Pancreas (tissue), 10 donors: ENCODE measurements at places on chromosomes 7 and 10. TPM values are rescaled to one million over a fixed set of nuclear protein-coding genes. Genes with fewer than 3 reads are reported as not detected.

DNA sequence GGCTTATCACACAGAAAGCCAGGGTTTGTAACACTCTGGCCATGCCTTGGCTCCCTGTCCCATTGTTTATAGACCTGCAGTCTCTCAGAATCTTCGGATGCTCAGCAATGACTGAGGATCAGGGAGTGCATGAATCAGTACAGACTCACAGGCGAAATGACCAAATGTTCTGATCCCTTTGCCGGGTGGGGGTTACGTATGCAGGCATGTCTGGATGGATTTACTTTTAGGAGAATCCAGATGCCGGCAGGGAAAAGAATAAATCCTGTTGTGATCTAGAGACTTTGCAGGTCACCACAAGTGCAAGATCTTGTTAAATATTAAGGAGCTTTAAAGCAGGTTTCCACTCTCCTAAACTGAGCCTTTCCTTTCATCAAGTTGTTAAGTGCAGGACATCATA, 149.5 kb downstream of the SFMBT2 start:
- no peak for DNase-seq

GRCh38 chr7:42344198-42344755, 107.3 kb upstream of the GLI3 start:
- no peak for DNase-seq

DNA sequence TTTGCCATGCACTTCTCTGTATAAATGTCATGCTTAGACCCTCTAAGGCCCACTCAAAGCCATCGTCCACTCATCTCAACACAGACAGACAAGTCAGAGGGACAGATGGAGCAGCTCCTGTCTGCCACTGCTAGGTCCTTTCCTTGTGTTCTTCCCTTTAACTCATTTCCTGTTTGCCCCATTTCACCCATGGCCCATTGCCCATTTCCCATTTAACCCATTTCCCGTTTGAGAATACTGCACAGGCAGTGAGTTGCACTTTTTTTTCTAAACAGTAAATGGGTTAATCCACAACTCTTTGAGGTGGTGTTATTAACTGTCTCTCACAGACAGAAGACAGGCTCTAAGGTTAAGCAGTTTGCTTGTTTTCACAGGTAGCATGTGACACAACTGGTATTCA, 179.3 kb downstream of the NPSR1 start:
- DNase-seq: no peak

DNA sequence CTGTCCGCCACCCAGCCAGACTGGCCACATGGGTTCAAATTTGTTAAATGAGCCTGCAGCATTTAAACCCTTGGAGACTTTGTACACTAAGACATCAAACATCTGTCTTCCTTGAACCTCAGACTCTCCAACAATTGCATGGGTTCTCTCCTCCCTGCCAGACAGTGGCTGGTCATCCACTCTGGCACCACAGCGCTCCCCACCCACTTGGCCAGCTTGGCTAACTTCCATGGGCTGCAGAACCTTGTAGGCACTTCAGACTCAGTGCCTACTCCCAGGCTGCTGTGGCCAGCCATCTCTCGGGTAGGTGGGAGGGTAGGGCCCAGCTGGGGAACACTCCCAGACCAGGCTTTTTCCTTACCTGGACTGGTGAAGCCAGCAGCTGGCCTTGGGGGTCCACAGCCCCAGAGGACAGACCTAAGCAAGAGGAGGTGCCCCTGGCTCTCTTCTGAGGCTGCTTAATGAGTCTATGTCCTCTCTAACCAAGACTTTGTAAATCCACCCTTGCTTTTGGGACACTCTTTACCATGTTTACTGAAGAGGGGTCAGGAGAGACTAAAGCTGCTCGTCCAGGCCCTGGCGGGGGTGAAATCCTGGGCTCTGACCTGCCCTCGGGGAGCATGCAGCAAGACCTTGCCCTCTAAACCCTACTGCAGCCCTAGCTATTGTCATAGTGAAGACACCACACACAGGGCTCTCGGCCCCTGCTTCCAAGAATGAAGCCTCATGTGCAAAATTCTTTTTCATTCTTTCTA, 82.7 kb downstream of the ARHGAP22 start:
- DNase-seq: no peak

GRCh38 chr10:23065181-23065948, 30.0 kb upstream of the MSRB2 start:
- DNase-seq: peak; percentile 87

Gene EBF3
- total RNA-seq: 1.4 TPM

DNA sequence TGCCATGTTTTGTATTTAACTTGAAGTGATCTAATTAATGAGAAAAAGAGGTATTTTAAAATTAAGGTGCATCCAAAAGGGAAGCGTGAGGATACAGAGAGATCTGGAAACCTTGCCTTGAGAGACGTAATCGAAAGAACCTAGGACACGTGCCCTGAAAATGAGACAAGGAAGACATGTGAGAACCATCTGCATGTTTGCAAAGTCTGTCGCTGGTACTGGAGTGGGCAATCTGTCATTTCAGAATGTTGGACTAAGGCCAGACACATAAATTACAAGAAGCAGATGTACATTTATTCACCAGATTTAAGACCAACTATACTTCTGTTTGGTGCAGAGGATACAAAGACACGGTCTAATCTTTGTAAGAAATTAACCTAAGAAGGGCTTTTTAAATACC, 9.2 kb downstream of the AGR2 start:
- DNase-seq: no peak

- DNase-seq: peak; percentile 19
Observed at GRCh38 chr7:155212301-155213015, 85.2 kb upstream of the INSIG1 start.

- DNase-seq: no peak
Observed at GRCh38 chr10:74333174-74333573, 182.2 kb downstream of the ADK start.
